NCI-H2171 (cell line): ENCODE measurements at places on chromosomes 3 and 15.

DNA sequence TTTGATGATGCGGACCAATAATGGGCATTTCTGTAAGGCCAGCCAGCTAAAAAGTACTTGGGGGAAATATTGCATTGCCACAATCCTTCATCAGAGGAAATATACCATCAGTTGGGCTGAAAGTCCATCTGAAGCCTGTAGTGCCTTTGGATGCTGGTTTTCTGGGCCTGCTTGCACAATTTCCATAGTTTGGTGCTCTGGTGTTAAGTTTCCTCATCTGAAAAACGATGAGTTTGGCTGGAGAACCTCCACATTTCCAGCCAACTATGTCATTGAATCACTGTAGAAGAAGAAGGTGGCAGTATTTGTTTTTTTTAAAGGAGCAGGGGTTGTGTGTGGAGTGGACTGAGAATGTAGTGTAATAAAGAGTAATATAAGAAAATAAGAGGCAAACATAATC is 10.1 kb downstream of the CCNB2 start:
- no peak for DNase-seq

DNA sequence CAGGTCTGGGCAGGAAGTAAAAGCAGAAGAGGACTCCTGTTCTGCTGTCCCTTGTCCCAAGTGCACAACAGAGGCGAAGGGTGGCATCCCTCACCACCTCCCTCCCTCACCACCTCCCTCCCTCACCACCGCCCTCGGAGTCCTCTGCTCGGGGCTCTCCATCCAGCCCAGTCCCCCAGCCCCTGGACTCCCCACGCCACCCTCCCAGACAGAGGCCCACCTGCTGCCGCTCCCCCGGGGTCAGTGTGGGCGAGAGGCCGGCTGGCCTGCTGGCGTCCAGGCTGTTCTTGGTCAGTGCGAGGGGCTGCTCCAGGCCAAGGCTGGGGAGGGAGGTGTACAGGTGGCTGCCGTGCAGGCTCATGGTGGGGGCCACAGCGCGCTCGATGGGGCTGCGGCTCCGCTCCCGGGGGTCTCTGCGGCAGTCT is 79.1 kb downstream of the VGLL4 start:
- DNase-seq: no peak

DNA sequence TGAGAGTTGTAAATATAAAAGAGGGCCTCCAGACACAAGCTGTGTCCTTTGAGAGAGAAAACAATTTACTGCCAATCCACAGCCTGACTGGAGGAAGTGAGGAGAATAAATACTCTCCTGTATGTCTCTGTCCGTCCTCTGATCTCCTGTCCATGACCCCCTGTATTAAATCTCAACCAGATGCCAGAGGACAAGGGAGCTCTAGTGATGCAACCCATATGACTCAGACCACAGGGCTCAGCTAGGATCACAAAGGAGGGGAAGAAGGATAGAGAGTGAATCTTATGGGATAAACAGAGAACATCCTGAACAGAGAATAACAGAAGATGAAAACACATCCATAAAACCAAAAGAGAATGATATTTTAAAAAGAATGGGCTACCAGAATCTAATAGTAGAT is 482.6 kb downstream of the PLOD2 start:
- no peak for DNase-seq

GRCh38 chr15:89419370-89419984 is 76.9 kb downstream of the RHCG start:
- DNase-seq: no peak

DNA sequence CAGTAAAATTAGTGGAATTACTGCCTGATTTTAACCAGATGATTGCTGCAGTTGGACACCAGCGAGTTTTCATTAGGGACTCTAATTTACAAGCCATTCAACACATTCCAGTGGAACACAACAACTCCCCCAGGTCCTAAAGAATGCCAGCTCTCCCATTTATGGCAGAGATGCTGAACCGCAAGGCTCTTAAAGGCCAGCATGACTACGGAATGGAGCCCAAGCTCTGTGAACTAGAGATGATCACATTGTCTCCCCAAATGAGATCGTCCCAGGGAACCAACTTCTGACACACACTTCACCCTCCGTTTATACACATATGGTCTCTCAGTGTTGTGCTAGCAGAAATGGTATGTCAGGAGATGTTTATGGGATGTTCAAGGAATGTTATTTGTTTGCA is 446.2 kb upstream of the NR2F2 start:
- DNase-seq: no peak

DNA sequence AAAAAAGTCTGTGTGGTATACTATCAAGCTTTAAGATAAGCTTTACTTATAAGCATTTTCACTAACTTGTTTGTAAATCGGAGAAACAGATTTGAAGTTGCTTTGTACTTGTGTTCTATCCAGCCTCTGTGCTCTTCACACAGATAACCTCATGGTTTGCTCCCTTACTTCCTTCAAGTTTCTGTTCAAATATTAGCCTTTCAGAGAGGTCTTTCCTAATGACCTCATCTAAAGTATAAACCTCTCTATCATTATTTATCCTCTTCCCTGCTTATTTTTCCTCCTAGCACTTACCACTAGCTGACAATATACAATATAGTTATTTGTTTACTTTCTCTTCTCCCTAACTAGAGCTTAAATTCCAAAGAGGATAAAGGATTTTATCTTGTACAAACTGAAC is 180.0 kb downstream of the CBLB start:
- no peak for DNase-seq

DNA sequence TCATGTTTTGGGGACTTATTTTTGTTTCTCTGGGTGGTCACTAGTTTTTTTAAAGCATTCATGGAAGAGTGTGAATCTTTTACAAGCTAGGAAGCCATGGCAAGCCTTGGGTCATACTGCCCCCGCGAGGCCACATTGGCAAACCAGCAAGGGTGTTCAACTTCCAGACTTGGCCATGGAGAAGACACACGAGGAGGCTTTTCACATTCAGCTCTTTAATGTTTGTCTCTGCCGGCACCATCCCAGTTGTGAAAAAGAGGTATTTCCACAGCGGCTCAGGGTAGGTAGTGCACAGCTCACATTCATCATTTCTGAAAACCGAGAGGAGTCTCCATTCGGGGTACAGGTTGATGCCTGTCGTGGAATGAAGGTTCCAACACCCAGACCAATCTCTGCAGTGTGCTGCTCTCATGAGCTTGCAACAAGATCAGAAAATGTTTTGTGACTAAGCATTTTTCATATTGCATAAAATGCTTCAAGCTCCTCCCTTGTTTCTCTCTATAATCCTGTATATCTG is 7.7 kb downstream of the CCR5 start:
- DNase-seq: no peak

DNA sequence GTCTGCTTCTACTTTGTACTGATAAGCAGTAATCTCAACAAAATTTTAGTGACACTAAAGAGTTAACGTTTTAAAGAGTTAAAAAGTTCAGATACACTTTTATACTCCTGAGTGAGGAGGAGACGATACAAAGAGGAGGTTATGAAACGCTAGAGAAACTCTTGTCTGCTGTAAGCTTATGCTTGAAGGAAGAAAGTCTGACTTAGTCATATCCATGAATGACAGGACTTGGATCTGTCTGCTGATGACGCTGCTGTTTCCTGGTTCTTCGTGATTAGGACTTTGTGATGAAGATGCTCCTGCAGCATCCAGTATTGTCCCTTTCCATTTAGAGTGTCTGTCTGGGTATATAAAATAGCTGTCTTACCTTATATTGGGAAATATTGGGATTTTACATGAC is 15.8 kb downstream of the TCF12 start:
- DNase-seq: no peak

- no peak for DNase-seq
Measured at GRCh38 chr3:6452974-6453373, 407.9 kb upstream of the GRM7 start.
